Mesothelial cell of epicardium (in vitro differentiated cells): ENCODE measurements at places on chromosomes 5 and 9.

DNA sequence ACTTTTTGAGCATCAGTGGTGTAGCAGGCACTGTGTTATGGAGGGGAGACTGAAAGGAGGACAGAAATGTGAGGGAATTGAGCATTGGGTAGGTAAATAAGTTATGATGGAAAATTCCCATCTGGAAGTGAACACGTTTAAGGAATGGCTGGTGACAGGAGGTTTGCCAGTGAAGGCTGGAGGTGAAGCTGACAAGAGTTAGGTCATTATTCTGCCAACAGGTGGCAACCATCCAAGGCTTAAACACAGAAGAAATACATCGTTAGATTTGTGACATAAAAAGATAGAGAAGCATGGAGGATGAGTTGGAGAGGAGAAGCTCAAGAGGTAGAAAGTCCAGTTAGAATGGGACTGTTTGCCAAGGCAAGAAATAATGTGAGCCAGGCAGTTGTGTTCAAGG, 455.3 kb upstream of the SGCD start:
- DNase-seq = no peak

- no peak for DNase-seq
Measured at GRCh38 chr9:120877276-120878034, 467 bp upstream of the PHF19 start.

DNA sequence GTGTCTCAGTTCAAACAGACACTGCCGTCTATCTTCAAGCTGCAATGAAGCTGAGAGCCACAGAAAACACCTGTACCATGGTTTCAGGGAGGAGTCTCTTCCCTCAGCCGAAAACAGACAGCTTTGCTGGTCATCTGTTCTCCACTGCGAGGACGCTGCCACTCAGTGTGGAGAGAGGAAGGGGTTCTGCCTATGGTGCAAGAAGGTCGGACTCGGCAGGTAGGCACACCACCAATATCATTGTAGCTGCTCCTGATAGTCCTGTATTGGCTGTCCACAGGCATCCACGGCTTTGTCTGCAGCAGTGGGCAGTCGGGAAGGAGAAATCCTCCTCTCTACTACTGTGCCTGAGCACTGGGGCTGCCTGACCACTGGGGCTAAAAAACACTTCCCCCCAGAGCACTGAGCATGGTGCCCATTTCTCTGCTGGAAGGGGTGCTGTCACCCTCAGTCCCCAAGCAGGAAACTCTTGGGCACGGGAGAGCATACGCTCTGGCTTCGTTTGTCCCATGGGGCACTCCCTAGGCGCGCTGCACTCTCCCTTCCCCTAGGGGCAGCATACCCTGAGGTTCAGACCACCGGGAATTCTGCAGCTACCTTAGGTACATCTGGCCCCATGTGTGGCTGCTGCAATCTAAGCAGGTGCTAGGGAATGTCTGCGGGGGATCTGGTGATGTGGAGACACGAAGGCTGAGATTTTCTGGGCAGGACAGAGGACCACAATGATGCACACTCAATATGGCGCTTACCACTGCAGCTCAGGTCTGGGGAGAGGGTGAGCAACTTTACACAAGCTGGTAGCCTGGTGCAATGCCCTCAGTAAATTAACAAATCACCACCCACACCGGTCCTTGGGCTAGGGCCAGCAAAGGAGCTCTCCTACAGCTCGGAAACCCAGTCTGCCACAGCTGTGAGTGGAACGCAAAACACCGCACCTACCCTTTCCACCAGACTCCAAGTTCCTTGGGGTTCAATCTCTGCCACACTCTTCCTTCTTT, 880.9 kb upstream of the SEMA6A start:
- no peak for DNase-seq

- no peak for DNase-seq
Measured at GRCh38 chr9:126307322-126308061, 19.1 kb upstream of the MVB12B start.

GRCh38 chr5:172482156-172483020, 28.1 kb upstream of the SH3PXD2B start:
- no peak for DNase-seq

DNA sequence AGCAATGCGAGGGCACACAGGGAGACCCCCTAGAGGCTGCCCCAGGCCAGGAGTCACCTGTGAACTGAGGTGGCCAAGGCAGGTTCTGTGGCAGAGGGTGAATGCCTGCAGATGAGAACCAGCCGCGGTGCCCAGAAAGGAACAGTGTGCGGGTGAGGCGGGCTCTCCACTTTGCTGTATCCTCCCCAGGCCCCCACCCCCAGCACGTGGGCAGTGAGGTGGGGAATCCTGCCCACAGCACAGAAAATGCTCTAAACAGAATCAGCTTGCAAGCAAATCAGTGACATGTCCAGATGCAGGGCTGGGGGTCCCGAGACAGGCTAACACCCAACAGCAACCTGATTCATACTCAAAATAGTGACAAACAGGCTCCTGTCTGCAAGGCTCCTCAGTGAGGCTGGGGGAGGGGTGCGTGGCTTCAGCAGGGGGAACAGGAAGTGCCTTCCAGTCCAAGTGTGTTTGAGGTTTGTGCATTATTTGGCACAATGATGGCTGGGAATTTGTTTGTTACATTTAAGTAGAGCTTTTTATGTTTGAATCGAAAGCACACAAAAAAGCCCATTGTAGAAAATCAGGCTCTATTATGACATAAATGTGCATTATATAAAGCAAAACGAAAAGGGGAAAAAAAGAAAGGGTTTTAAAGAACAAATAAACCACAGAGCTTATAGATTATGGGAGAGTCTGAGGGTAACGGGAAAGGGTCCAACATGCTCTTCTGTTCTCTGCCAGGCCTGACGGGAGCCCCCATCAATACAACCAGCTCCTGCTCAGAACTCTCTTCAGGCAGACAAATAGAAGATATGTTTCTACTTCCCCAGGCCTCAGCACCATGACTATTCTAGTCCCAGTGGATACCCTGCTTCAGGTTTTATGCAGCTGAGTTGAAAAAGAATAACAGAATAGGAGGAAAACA, 201.3 kb downstream of the HSD17B3 start:
- DNase-seq = no peak

GRCh38 chr9:134379831-134380365, 53.6 kb downstream of the RXRA start:
- DNase-seq = no peak

DNA sequence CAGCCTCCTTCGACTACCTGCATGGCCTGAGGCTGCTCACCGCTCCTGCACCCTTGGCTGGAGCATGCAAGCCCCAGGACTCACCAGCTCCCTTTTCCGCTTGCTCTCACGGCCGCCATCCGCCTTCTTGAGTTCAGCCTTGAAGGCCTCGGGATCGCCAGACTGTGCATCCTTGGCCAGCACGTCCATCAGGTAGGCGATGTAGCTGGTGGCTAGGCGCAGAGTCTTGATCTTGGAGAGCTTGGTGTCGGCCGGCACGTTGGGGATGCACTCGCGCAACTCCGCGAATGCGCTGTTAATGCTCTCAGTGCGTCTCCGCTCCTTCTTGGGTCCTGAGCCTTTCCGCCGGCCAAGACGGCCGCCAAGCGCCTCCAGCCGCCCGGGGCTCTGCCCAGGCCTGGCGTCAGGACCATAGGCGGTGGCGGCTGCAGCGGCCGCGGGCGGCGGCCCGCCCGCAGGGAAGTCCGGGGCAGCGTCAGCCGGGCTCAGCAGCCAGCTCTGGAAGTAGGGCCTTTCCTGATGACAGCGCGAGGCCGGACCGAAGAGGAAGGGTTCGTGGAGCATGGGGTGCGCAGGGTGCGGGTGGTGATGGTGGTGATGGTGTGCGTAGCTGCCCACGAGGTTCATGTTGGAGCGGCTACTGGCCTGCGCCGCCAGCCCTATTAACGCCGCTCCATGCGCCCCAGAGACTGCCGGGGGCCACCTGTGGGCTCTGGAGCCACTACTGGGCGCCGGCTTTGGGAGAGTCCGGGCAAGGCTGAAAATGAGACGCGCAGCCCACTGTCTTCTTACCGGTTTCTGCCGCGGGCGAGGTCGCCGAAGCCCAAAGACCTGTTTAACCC, 424 bp downstream of the HAND1 start:
- peak; percentile 57 for DNase-seq

GRCh38 chr9:133587466-133587865, 21.7 kb downstream of the FAM163B start:
- no peak for DNase-seq

- DNase-seq = no peak
Measured at GRCh38 chr9:19828576-19829109, 39.8 kb upstream of the SLC24A2 start.

DNA sequence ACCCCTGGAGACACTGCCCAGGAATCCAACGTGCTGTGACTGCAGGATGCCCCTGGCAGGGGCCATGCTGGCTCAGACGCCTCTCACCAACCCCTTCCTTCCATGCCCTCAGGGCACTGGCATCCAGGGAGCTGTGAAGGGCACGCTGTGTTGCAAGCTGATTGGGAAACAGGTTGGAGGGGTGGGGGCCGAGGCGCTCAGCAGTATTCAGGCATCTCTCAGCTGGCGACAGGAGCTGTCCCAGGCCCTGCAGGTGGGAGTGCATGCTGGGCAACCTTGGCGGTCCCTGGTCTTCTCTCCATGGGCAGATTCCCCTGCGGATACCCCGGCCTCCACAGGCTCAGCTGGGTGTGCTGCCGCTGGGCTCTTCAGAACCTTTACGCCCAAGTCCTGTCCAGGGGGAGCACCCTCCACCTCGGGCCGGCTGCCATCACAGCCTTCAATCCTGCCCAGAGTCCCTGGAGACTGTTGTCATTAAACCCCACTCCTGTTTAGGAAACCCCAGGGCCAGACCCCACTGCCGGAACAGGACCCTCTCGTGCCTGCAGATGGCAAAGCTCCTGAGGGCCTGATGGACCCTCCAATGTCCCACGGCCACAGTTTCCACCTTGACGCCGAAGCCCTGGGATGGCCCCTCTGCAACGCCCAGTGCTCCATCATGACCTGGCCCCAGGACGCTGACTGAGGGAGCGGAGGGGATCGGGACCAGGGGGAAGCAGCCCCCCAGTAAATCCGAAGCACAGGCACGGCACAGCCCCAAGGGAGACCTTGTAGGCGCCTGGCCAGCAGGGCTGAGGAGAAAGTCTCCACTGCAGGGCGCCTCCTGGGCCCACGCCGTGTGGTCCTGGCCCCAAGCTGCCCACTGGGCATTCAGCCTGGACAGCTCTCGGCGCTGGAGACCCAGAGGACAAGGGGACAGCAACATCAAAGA, 9.3 kb downstream of the TPPP start:
- no peak for DNase-seq

DNA sequence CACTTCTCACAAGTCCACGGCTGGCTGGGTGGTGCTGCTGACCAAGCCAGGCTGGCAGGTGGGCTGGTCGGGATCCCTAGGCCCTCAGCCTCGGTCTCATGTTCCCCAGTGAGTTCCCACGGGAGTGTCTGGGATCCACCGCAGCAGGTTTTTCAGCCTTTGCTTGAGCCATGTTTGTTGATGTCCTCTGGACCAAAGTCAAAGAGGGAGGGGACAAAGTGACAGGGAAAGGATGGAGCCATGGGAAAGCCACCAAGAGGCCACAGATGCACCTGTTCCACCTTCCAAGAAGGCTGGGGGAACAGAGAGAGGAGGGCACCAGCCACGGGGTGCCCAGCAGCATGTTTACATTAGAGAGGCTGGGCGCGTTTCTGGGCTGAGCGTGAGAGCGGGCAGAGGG, 2.8 kb upstream of the UBAC1 start:
- no peak for DNase-seq

DNA sequence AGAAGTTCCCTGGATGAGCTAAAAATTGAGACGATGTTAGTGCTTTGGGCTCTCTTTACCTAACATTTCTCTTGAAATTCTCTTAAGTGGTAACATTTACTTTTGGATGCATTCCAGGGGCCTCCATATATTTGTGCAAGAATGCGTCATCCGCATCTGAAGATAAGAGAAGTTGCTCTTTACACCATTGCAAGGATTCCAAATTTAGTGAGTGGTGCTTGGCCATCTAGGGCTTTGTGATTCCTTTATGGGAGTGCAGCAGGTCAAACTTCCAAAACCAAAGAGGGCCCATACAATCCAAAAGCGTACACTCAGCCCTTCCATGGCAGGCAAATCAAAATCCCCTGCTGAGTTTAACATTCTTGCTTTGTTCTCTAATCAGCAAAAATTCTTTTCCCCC, 102.0 kb upstream of the DMAC1 start:
- DNase-seq = no peak

GRCh38 chr9:13500034-13500433, 220.5 kb upstream of the MPDZ start:
- no peak for DNase-seq

DNA sequence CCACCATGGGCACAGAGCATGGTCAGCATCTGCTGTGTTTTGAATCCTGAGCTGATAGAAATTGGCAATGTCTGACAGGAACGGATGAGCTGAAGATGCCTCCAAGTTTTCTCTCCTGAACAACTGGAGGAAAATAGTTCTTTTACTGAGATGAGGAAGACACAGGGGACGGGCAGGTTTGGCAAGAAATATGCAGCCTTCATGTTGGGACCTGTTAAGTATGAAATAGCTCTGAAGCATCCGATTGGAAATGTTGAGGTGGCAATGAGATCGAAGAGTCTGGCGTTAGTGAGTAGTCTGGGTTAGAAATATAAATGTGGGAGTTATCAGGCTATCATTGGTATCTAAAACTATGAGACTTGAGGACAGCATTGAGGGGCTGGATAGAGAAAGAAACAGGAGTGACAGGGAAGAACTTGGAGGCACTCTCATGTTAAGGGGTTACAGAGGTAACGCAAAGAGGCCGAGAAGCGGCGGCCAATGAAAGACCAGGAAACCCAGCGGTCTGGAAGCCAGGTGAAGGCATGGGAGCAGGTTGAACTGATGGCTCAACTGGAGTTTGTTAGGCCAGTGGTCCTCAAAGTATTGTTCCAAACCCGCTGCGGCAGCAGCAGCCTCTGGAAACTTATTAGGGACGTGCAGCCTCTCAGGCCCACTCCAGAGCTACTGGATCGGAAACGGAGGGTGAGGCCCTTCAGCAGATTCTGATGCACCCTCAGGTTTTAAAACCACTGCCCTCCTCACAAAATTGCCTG, 1.0 kb upstream of the MAMDC2 start:
- DNase-seq = no peak

- DNase-seq = no peak
Measured at GRCh38 chr9:121067640-121068039, 7.1 kb upstream of the CNTRL start.

- no peak for DNase-seq
Measured at GRCh38 chr5:165894916-165895315, 2389.5 kb downstream of the MAT2B start.

DNA sequence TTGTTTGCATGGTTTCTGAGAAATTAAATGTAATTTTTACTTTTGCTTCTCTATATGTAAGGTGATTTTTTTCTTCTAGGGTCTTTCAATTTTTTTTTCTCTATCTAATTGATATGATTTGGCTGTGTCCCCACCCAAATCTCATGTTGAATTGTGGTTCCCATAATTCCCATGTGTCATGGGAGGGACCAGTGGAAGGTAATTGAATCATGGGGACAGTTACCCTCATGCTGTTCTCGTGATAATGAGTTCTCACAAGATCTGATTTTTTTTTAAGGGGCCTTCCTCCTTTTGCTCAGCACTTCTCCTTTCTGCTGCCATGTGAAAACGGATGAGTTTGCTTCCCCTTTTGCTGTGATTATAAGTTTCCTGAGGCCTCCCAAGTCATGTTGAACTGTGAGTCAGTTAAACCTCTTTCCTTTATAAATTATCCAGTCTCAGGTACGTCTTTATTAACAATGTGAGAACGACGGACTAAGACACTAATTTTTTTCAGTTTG, 150.8 kb downstream of the MTRR start:
- DNase-seq = no peak

GRCh38 chr9:91424403-91425176, 958 bp upstream of the NFIL3 start:
- DNase-seq = peak; percentile 45
